ENCODE measurements at places on chromosomes 12 and 14.

DNA sequence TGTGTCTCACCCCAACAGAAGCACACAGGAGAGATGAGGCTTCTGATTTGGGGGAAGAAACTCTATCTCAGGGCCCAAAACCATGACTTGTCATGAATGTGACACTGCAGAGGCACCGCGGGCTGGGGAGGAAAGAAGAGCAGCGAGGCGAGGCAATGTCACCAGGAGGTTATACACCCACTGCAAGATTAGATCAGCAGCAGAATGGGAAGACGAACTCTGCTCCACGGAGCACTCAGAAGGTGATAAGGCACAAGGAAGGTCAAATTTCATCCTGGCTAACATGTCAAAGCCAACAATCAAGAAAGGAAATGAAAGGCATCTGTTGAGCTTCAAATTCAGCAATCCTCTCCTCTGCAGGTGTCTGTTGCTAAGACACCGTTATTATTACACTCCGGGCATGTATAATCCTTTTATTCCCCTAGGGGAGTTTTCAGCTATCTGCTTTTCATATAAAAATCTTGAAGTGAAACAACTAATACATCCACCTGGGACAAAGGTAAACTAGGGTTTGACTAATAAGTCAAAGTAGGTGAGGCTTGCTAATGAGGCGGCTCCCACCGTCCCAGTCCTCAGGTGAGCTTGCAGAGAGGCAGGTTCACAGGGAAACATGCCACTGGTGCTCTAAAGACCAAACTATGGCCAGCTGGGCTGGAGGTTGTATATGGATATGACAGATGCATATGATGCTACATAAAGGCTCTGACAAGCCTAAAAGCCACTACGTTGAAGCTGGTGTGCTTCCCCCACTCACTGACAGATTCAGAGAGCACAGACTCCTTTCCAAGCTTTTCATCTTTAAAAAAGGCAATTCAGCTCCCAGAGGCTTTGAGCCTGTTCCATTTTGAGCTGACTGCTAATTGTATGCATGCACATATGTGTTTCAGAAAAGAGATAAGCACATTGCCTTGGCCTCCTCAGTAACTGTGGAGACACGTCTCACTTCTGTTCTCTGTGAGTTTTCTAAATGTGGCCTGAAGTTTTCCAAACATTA, 221.2 kb downstream of the NELL2 start:
- DNase-seq: no peak

- no peak for DNase-seq
Observed at GRCh38 chr12:15778126-15778525, 11.1 kb downstream of the EPS8 start.

DNA sequence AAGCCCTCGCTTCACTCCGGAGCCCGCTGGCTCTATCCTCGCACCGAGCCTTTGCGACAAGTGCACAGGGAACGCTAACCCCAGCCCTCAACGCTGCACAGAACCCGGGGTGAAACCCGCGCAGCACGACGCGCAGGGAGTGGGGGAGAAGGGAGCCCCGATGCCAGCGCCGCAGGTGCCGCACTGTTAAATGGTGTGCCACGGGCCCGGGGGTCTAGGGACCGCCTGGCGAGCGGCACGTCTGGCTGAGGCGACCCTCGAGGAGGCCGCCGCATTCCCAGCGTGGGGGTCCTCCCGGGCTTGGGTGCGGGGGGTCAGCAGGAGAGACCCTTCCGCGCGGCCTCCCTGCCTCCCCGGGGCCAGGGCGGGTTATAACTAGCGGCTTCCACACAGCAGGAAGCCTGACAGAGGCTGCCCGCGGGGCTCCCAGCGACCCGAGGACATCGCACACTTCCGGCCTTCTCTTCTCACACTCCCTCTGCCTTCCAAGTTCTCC, 23.8 kb upstream of the LRTM2 start:
- no peak for DNase-seq

GRCh38 chr14:100692859-100693558, 33.7 kb upstream of the DLK1 start:
- no peak for DNase-seq

DNA sequence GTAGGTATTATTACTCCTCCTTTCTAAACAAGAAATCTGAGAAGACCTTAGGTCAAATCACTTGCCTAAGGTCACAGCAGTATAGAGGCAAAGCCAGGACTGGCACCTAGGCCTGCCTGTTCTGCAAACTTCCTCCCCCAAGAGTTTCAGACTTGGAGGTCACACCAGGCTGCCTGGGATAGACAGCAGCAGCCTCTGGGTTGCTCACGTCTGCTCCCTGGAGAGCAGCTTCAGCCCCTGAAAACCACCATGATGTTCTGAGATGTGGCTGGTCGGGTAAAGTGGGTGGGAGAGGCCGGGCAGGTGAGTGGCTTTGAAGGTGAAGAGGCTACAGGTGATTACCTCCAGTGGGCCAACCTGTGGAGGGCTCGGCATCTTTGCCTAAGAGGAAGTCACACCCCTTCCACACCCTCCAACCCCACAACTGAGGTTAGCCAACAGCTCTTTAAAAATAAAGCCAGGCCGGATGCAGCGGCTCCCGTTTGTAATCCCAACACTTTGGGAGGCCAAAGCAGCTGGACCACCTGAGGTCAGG, 37.0 kb upstream of the PNMA1 start:
- no peak for DNase-seq

DNA sequence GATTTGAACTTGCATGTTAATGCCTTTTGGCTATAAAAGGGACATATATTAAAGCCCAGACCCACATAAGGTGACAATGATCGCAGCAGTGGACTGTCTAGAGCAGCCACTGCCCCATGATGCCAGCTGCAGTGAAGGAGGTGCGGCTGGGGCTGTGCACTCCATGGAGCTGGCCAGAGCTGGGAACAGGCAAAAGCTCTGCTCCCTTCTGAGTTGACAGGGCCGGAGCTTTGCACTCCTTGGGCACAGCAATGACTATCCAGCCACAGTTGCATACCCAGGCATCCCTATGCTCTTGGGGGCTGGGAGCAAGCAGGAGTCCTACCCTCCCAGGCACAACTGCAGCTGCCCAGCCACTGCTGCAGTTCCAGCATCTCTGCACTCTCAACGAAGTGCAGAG, 50.2 kb downstream of the EGLN3 start:
- no peak for DNase-seq

DNA sequence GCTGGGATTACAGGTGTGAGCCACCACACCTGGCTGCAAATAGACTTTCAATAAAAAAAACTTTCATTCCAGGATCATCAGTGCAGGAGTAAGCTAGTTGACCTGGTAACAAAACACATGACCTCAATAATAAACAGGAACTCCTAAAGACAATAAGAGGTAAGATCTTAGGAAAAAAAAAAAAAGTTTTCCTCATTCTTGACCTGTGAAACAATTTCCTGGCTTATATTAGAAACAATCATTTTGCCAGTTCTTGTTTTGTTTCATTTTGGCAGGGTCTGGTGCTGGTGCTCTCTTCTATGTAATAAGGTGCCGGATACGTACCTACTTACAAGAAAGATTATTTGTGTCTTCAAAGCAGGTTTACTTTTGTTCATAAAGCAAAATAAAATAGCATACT, 90.6 kb upstream of the AMN1 start:
- DNase-seq: no peak

- no peak for DNase-seq
Observed at GRCh38 chr14:95951359-95951758, 74.7 kb downstream of the TUNAR start.

DNA sequence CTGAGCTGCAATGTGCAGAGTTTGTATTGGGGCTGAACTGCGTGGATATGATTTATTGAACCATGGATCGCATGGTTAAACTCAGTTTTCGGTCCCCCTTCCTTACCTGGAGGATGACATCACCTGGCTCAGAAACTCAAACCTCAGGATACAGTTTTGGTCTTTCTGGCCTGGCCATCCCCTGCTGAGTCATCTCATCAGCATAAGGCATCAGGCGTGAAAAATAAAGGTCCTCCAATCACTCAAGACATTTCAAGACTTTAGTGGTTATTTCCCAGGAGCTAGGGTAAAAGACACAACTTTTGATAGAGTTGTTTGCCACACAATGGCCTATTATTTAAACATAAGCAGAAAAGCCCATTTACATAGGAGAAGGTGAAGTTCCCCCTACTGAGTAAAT, 631.1 kb upstream of the TMEM132C start:
- DNase-seq: no peak

DNA sequence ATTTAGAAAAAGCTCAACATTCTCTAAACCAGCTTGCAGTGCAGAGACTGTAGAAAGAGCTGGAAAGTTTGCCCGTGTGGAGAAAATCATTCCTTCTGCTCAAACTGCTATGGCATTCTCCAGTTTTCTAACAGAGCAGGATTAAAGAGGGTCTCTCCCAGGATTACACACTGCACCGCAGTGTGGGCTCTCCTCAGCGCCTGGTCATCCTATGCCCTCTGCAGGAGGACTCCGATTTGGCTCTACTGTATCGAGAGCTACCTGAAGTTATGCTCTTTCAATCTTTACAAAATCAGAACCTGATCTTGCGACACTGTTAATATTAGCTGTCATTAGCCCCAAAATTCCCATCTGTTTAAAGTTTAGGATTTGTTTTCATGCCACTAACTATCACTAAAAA, 33.0 kb downstream of the BHLHE41 start:
- no peak for DNase-seq

- no peak for DNase-seq
Observed at GRCh38 chr14:103894034-103894722, 34.1 kb upstream of the TDRD9 start.

- DNase-seq: no peak
Observed at GRCh38 chr12:76545486-76545885, 14.1 kb downstream of the OSBPL8 start.

DNA sequence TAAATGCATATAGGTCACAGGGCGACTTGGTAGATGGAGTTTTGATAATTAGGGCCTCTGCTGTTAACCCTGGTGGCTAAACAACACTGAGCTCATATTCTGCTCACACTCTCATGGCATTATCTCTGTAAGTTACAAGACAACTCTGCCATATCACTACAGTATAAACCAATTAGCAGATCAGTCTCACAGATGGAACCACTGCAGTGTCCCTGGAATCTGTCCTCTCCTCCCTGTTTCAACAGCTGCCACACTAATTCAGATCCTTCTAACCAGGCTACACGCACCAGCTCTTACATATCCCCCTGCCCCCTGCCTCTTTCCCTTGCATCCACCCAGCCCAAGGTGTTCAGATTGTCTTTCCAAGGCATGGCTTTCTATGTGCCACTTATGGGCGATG, 161.0 kb upstream of the RMST start:
- DNase-seq: no peak

DNA sequence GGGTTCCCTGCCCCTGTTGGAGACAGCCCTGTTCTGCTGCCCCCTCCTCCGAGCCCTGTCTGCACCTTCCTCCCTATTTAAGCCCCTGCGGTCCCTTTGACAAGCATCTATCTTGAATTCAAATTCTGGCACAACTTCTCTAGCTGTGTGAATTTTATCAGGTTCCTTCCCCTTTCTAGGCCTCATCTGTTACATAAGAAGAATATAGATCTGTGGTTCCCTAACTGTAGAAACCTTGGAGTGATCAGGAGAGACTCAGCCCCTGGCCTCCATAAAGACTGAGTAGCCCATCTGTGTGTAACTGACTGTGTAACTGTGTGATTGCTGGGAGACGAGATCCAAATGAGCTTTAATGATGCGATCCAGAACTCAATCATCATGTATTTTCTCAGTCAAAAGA, 13.0 kb upstream of the RACGAP1 start:
- DNase-seq: no peak

GRCh38 chr14:81485781-81486180, 47.9 kb downstream of the SEL1L start:
- no peak for DNase-seq
